Activated T-cell treated with anti-CD3 and anti-CD28 coated beads for 48 hours (primary cell): ENCODE measurements at places on chromosomes 5 and 9.

DNA sequence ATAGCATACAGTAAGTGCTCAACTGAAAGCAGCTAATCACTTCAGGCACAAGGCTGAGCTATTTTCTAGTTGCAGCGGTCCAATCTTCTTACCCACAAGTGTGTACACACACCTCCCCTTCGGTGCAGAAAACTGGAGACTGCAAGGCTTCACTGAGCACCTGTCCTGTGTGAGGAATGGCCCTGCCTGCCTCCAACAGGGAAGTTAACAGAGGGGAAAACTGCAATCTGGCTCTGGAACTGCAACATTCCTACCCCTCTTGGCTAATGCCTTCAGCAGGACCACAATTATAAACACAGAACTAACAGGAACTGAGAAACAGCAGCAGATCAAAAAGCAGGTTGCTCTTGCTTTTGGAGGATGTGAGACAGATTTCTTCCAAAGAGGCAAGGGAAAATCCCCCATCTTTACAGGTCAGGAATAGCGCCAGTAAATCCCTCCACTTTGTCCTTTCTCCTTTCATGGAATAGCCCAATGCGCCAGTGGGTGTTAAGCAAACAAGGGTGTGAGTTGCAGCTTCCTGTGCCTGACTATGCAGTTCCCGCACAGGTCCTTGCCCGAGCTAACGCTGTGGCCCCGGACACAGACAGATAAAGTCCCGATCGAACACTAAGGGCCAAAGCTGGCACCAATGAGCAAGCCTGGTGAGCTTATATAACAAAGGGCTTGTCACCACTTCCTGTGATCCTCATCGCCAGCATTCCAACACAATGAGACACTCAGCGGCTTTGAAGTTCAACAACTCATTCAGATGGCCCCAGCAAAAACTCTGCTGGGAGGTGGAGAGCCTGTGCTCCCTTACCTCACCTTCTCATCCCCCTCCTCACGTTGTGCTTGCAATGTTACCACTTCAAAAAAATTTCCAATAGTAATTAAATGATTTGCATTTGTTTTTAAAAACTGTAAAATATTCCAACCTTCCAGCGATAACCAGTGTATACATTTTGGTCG, 21.5 kb downstream of the SHB start:
- no peak for DNase-seq

DNA sequence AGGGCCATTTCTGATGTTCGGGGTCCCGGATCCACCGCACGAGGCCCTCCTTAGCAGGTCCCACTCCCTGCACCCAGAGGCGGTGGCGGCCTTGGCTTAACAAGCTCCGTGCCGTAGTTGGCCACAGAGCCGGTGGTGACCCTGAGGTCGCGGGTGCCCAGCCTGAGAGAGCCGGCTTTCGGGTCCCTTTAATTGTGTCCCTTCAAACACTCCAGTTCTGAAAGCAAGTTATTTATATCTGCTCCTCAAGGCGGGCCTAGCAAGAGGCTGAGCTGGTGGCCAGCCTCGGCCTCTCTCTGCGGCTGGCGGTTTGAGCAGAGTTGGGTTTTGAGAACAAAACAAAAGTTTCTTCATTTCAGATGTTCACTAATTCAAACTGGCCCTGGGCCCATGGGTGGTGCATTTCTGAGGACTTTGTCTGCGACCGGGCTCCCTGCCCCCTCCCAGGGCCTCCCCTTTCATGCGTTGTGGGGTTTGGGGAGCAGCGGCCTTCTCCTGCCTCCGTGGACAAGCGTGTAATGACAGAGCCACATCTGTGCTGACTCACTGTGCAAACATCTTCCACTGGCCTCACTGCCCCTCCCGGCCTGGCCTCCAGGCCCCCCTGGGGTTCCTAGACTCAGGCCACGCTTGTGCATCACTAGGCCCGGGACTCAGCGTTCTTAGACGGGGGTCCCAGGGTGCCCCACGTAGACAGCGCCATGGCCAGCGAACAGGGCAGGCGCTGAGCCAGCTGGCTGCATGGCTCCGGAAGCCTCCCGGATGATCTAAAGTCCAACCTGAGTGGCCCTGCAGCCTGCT, 49.4 kb upstream of the COL5A1 start:
- no peak for DNase-seq

GRCh38 chr9:15180124-15180523, 126.9 kb downstream of the TTC39B start:
- no peak for DNase-seq

GRCh38 chr5:65818592-65818991, 96.6 kb downstream of the NLN start:
- DNase-seq: no peak

GRCh38 chr5:165574100-165574499, 2068.7 kb downstream of the MAT2B start:
- DNase-seq: no peak

DNA sequence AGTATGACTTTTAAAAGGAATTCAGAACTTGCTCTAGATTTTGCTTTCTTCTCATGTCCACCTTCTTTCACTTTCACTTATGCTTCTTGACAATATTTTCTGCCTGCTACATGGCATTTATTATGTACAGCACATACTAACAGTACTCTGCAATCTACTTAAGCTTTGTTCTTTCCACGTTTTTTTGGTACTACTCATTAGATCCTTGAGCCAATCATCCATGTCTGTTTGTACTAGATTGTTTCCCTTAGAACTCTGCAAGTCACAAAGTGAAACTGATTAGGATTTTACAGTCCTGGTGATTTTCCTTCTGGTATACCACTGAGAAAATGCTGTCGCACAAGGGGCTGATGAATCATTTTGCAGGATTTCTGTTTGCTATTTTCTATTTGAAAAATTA, 78.3 kb downstream of the PARP8 start:
- DNase-seq: no peak

DNA sequence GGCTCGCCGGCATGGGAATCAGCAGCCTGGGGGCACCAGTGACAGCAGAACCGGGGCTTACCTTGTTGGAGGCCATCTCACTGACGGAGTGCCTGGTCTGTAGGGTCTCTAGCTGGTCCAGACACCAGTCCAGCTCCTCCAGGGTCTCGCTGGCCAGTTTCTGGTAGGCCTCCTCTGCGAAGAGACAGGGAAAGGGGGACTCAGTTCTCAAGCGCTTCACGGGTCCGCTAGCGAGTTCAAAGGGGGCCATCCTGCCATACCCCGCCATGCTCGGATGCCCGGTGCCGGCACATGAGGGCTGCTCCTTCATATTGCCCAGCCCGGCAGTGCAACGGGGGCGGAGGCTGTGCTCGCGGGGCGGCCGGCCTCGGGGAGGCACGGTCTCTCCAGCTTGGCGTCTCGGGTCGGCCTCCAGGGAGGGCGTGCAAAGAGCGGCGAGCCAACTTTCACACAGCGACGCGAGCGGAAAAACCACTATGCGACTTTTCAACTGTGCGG, 456.0 kb downstream of the RAB3C start:
- no peak for DNase-seq

GRCh38 chr9:21710548-21711191, 91.8 kb upstream of the MTAP start:
- no peak for DNase-seq

GRCh38 chr5:119353686-119354366, 2.0 kb upstream of the TNFAIP8 start:
- DNase-seq: no peak

GRCh38 chr5:133274597-133274935, 222.8 kb downstream of the HSPA4 start:
- no peak for DNase-seq

DNA sequence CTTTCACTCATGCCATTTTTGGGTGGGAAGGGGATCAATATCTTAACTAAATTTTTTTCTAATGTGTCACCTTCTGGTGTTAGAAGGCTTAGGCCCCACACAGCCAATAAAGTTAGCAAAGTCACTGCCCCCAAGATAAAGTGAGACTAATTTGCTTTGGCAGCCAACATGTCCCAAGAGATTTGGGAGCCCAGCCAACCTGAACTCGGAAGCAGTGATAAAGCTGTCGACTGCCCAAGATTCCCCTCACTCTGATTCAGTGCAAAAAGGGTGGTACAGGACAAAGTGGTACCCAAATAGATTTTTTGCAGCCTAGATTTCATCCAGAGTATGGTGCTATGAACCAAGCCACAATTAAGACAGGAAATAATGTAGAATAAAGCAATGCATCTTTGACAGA, 572.5 kb upstream of the ARRDC3 start:
- DNase-seq: no peak

GRCh38 chr9:20692554-20692953, 8.5 kb downstream of the FOCAD start:
- no peak for DNase-seq

GRCh38 chr5:73460133-73460532, 11.6 kb upstream of the FOXD1 start:
- DNase-seq: no peak

GRCh38 chr5:107418902-107419301, 251.8 kb downstream of the EFNA5 start:
- DNase-seq: no peak

DNA sequence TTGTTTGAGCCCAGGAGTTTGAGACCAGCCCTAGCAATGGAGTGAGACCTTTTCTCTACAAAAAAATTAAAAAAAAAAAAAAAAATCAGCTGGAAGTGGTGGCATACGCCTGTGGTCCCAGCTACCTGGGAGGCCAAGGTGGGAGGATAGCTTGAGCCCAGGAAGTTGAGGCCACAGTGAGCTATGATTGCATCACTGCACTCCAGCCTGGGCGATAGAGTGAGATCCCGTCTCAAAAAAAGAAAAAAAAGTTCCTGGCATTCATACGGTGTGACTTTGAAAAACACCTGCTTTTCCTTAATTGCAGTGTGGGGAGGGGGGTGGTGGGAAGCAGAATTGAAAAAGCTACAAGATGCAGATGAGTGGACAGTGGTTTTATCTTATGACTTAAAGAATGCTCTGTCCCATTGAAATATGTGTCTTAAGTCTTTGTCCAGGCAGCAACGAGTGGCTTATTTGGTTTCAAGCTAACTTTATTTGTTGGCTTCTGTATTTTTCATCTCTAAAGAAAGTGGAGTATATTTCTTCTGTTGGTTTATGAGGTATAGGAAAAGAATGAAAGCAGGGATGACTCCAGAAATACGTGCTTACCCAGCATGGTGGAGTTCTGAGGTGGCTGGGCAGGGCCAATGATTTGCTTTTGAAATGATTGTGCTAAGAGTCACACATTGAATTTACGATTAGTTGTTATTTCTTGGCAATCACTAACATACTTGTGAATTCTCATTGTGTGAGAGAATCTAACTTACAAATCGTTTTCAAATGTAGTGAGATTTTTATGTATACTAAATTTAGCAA, 27.8 kb downstream of the ROPN1L start:
- DNase-seq: no peak

GRCh38 chr5:65815161-65815560, 93.2 kb downstream of the NLN start:
- DNase-seq: no peak

DNA sequence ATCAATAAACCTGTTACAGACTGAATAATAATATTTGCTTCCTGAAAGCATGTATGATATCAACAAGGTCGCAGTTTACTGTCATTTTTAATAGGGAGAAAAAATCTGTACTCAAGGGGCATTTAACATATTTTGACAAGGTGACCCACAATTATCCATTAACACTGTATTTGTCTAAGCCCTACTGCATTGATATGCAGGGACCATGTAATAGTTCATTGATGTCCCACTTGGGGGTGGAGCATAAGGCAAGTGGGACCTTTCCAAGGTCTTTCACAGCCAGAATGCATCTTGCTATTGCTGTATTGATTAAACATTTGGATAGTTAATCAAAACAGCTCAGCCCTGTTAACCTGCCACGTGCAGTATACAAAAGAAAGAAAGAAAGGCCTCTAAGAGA, 502.0 kb downstream of the NR2F1-AS1 start:
- DNase-seq: no peak

- DNase-seq: no peak
Measured at GRCh38 chr5:88666761-88667495, 216.1 kb downstream of the MEF2C start.

DNA sequence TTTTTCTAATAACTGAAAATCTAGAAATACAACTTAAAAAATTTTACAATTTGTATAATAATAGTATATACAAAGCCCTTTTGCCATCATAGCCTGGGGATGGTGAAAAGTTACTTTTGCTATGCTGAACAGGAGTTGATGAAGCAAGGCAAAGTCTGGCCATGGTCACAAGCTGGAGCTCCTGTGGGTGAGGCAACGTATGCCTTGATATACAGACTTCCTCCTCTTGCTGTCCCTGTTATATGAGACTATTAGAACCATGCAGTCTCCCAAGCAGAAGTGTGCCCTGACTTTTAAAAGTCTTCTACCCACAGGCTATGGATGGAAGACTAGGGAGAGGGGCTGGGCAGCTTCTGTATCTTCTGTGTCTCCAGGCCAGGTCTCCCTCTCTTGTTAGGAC, 15.7 kb downstream of the FAM151B start:
- no peak for DNase-seq

DNA sequence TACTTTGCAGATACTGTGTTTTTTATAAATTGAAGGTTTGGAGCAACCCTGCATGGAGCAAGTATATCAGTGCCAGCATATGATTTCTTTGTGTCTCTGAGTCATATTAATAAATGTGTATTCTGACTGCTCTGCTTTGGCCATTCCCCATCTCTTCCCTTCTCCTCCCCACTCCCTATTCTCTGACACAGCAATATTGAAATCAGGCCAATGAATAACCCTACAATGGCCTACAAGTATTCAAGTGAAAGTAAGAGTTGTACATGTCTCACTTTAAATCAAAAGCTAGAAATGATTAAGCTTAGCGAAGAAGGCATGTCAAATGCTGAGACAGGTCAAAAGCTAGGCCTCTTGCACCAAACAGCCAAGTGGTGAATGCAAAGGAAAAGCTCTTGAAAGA, 82.2 kb upstream of the TLX3 start:
- no peak for DNase-seq

DNA sequence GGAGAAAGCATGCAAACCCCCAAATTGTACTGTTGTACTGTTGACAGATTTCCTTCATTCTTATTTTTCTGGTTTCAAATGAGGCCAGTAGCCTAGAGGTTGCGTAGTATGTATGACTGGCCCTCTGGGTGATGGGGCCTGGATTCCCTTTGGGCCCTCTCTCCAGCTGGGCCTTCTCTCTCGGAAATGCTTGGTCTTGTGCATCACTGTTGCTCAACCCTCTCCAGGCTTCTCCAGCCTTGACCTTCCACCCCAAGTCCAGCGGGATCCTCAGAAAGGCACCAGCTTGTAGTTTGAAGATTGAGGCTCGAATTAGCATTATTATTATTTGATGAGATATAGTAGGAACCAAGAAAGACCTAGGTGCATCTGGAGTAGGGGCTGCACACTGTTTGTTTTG, 87.0 kb downstream of the ANGPTL2 start:
- no peak for DNase-seq

GRCh38 chr5:43773478-43773844, 170.5 kb downstream of the NNT start:
- DNase-seq: no peak

- no peak for DNase-seq
Measured at GRCh38 chr5:137891849-137892248, 2.6 kb downstream of the PKD2L2 start.

- no peak for DNase-seq
Measured at GRCh38 chr9:35374910-35375309, 115.0 kb upstream of the RUSC2 start.
